DND-41 (cell line): ENCODE measurements at places on chromosomes 5 and 9.

DNA sequence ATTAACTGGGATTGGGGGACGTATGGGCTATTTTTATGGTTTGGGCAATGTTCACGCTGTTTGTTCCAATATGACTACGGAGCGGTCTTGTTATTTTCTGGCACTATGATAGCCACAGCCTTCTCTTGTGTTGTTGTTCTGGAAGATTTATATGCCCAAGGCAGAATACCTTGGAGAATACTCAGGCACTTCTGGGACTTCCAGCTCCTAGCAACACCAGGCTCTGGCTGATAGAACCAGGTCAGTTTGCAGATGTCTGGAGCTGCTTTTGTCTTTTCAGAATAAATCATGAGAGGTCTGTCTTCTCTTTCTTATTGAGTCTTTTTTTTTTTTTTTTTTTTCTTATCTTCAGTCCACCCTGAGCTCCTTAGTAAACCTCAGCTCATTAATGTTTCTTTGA is 262.5 kb downstream of the MED10 start:
- no peak overlapping the region for H3K4me3 ChIP-seq
- no peaks in the 10 kb centered on the region for H3K36me3 ChIP-seq
- no peaks in the 10 kb centered on the region for H3K27me3 ChIP-seq
- no peak overlapping the region for H3K27ac ChIP-seq

DNA sequence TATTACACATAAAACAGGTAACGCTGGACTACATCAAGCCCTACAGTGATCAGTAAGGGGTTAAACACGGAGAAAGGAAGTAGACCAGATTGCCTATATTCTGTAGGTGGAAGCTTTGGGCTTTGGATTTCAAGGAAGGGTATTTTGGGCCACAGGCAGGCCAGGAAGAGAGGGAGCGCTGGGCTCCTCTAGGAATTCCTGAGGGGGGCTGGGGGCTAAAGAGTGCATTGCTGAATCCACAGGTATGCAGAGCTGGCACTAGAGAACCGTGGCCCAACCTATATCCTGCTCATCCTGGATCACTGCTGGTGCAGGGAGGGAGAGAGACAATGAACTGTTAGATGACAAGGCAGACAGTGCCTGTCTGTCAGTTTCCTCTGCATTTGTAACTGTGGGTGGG is 367.1 kb downstream of the CSNK1G3 start:
- no peaks in the 10 kb centered on the region for H3K27me3 ChIP-seq
- no peak for DNase-seq
- H3K4me1 ChIP-seq = peaks cover 17% of the 10 kb centered on the region
- H3K36me3 ChIP-seq = no peaks in the 10 kb centered on the region
- H3K4me3 ChIP-seq = no peak overlapping the region

DNA sequence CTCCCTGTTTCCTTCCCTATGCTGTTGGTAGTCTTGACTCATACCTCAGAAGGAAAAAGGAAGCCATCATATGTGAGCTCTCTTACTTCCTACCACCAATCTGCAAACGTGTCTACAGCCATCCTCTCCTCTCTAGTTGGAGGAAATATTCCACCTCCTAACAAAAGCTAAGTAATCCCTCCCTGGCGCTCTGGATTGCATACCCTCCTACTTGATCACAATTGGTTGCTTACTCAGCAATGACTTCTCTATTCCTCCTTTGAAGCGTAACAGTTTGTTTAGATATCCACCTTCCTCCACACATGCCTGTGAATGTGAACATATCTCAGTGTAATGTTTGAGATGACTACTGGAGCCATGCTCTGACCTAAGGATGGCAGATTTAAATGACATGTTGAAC is 18.2 kb downstream of the RUSC2 start:
- no peak for DNase-seq
- H3K27ac ChIP-seq = no peak overlapping the region
- no peaks in the 10 kb centered on the region for H3K36me3 ChIP-seq
- peaks cover 16% of the 10 kb centered on the region for H3K27me3 ChIP-seq
- no peaks in the 10 kb centered on the region for H3K4me1 ChIP-seq
- H3K4me3 ChIP-seq = no peak overlapping the region

- DNase-seq = peak; percentile 8
- no peaks in the 10 kb centered on the region for H3K27me3 ChIP-seq
- H3K27ac ChIP-seq = no peak overlapping the region
- H3K36me3 ChIP-seq = no peaks in the 10 kb centered on the region
- H3K4me1 ChIP-seq = no peaks in the 10 kb centered on the region
These were observed 174.2 kb downstream of the OXCT1 start for GRCh38 chr5:41695920-41696582.

DNA sequence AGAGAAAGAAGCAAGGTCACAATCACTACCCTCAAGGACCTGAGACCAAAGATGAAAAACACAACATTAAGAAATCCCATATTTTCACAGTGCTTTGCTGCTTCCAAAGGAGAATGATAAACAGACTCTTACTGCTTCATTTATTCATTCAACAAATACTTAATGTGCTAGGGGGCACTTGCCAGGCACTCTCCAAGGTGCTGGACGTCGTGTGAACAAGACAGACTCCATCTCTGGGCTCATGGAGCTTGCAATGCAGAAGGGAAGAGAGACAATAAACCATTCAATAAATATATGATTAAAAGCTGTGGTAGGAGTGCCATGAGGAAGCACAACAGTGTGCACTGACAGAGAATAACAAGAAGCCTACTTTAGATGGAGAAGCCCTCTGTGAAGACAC is 327.7 kb downstream of the CDK5RAP2 start:
- DNase-seq = no peak
- no peaks in the 10 kb centered on the region for H3K4me1 ChIP-seq
- no peaks in the 10 kb centered on the region for H3K36me3 ChIP-seq

GRCh38 chr9:134099123-134099761 is 31.4 kb upstream of the BRD3 start:
- H3K27me3 ChIP-seq = no peaks in the 10 kb centered on the region
- H3K36me3 ChIP-seq = no peaks in the 10 kb centered on the region

DNA sequence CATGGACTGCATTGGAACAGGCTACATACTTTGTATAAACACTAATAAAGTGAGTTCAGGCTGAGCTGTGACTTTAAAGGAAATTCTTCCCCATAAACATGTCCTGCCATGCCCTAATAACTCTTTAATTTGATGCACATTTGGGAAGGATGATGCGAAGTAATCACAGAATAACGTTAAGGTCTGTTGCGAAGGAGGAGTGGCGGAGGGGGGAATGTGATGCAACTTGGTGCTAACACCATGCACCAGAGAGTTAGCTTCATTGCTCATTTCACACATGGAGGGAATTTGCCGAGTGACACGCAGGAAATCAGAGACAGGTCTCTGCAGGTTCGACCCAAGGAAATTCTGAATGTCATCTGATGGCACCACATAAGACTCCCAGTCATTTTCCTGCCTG is 32.9 kb downstream of the SLIT3 start:
- H3K4me1 ChIP-seq = no peaks in the 10 kb centered on the region
- no peaks in the 10 kb centered on the region for H3K36me3 ChIP-seq
- H3K4me3 ChIP-seq = no peak overlapping the region
- no peak for DNase-seq
- H3K27ac ChIP-seq = no peak overlapping the region

DNA sequence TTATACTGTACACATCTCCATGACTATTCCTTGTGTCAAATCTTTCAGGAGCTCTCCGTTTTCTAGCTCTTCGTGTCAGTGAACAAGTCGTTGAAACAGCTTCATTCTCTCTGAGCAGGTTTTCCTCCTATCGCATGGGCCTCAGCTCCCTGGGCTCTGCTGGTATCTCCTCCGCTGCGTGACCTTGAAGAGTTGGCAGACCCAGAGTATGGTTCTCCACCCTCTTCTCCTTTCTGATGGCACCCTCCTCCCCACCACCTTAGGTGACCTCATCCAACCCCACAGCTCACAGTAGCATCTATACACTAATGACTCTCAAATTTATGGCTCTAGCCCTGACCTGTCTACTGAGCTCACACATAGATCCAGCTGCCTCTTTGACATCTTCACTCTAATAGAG is 36.0 kb upstream of the PDE8B start:
- peaks cover 3% of the 10 kb centered on the region for H3K27me3 ChIP-seq
- DNase-seq = no peak
- H3K36me3 ChIP-seq = no peaks in the 10 kb centered on the region
- H3K4me1 ChIP-seq = no peaks in the 10 kb centered on the region
- H3K27ac ChIP-seq = no peak overlapping the region

DNA sequence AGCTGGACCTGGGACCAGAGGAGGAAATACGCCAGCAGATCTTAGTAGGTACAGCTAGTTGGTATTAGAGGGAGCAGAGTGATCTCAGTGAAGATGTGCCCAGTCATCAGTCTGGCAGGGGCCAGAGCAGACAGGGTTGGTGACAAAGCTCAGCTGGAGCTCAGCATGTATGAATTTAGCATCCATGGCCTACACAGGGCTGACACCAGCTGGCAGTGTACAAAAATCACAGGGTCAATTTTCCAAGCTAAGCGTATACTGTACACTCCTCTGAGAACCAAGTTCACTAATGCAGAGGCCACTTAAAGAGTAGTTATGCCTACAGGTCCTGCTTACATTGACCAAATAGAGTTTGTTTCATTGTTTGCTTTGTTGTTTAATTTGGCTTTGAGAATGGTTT is 146.6 kb downstream of the SLC24A2 start:
- no peaks in the 10 kb centered on the region for H3K36me3 ChIP-seq
- no peak overlapping the region for H3K27ac ChIP-seq
- H3K27me3 ChIP-seq = peaks cover 2% of the 10 kb centered on the region
- H3K4me3 ChIP-seq = no peak overlapping the region
- DNase-seq = no peak

GRCh38 chr5:124262991-124263571 is 483.4 kb downstream of the ZNF608 start:
- no peak overlapping the region for H3K27ac ChIP-seq
- H3K4me1 ChIP-seq = no peaks in the 10 kb centered on the region
- no peak overlapping the region for H3K4me3 ChIP-seq
- DNase-seq = no peak

- no peaks in the 10 kb centered on the region for H3K27me3 ChIP-seq
- peak; percentile 18 for DNase-seq
- H3K4me3 ChIP-seq = no peak overlapping the region
- no peak overlapping the region for H3K27ac ChIP-seq
- no peaks in the 10 kb centered on the region for H3K36me3 ChIP-seq
These were observed 63.5 kb downstream of the ZNF474 start for GRCh38 chr5:122192497-122193496.

GRCh38 chr5:34415559-34416198 is 240.4 kb upstream of the RAI14 start:
- H3K27ac ChIP-seq = no peak overlapping the region
- no peak for DNase-seq
- no peak overlapping the region for H3K4me3 ChIP-seq
- no peaks in the 10 kb centered on the region for H3K4me1 ChIP-seq

DNA sequence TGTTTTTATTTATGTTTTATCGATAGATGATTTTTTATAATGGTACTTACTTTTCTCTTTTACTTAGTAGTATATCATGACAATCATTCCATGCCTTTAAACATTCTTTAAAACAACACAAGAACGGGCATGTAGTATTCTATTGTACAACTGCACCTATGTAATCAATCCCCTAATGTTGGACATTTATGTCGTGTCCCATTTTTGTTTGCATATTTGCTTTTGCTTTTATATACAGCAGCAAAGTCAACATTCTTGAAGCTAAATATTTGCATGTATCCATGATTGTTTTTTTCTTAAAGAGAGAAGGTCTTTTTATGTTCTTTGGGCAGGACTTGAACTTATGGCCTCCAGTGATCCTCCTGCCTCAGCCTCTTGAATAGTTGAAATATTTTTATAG is 527.0 kb upstream of the CLINT1 start:
- no peaks in the 10 kb centered on the region for H3K36me3 ChIP-seq
- H3K4me3 ChIP-seq = no peak overlapping the region
- no peak for DNase-seq
- no peaks in the 10 kb centered on the region for H3K27me3 ChIP-seq
- peaks cover 18% of the 10 kb centered on the region for H3K4me1 ChIP-seq
- H3K27ac ChIP-seq = no peak overlapping the region

DNA sequence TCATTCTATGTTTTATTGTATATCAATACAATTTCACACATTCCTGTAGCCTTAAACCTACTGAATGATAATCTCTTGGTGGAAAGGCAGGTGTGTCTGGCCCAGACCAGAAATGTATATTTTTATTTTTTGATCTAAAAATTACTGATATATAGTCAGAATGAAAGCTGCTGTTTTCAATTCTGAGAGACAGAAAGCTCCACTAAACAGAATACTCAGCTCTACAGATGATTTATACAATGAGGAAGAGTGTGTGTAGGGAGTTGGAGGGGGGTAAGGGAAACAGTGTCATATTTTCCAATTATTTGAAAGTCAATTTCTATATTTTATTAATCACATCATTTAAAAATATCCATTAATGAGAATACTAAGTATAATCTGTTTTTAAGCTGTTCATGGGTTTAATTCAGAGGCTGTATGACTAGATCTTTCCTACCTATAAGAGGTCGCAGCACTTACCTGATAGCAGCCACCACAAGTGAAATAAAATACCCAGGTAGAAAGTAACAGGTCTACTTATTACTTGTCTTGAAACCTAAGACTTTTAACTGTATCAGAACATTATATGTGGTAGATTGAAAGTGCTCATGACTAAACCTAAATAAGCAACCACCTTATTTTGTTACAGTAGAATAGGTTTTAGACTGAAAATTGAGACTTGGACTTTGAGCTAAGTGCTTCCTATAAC is 183.4 kb downstream of the TMC1 start:
- H3K4me3 ChIP-seq = no peak overlapping the region
- no peaks in the 10 kb centered on the region for H3K27me3 ChIP-seq
- H3K4me1 ChIP-seq = no peaks in the 10 kb centered on the region
- H3K36me3 ChIP-seq = no peaks in the 10 kb centered on the region
- no peak overlapping the region for H3K27ac ChIP-seq

DNA sequence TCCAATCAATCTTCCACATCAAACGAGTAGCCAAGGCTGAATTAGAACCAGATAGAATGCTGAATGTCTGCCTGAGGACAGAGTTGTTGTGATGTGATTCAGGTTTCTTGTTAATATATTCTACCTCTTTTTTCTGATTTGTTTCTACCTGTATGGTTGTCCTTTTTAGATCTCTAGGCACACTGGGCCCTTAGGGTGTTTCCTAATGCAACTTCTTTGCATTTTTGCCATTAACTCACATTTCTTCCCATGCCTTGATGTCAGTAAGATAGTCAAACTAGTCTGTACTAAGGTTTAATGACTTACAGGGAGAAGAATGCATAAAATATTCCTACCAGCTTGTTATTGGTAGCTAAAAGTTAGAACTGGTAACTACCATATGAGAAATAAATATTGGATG is 413.6 kb downstream of the CCDC171 start:
- no peak overlapping the region for H3K27ac ChIP-seq
- H3K4me1 ChIP-seq = 0 out of 2 replicates have a peak, but pooled peaks cover 7% of the 10 kb centered on the region
- H3K4me3 ChIP-seq = no peak overlapping the region
- no peak for DNase-seq
- H3K36me3 ChIP-seq = no peaks in the 10 kb centered on the region

DNA sequence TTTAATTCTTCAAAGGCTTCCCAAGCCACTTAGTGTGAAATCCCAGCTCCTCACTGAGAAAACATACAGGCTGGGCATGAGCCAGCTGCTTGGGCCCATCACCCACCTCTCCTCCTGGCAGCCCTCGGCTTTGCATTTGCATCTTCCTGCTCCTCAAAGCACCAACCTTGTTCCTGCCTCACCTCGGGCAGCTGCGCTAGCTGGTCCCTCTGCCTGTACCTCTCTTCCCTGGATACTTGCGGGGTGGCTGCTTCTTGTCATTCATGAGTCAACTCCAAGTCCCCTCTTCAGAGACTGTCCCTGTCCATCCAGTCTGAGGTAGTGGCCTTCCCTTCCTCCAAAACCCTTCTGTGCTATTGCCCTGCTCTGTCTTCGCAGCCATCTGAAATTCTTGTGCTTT is 116.1 kb upstream of the CXCL14 start:
- no peak for DNase-seq
- H3K36me3 ChIP-seq = no peaks in the 10 kb centered on the region
- H3K4me3 ChIP-seq = no peak overlapping the region
- no peaks in the 10 kb centered on the region for H3K4me1 ChIP-seq
